Stimulated activated CD4-positive, alpha-beta T cell treated with anti-CD3 and anti-CD28 coated beads, Interleukin-1b, Interleukin-23, amount 100 ng/mL, for 1 hour (primary cell): ENCODE measurements at places on chromosomes 7 and 10.

DNA sequence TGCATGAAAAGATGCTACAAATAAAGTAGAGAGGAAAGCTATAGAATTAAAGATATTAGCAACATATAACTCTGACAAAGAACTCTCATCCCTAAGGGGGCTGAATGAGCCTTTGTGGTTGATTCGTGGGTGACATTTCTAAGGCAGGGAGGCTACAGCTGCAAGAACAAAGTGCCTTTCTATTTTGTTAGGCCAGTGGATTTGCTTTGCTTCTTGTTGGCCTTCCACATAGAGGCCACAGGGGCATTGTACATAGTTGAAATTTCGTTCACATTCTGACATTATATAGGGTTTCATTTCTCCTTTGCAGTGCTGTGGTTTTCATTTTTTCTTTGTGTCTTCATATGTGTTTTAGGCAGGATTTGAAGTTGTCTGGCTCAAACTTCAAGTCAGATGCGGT is 819.2 kb upstream of the C7orf33 start:
- no peak for DNase-seq

- no peak for DNase-seq
Observed at GRCh38 chr10:88553116-88553752, 29.9 kb downstream of the RNLS start.

DNA sequence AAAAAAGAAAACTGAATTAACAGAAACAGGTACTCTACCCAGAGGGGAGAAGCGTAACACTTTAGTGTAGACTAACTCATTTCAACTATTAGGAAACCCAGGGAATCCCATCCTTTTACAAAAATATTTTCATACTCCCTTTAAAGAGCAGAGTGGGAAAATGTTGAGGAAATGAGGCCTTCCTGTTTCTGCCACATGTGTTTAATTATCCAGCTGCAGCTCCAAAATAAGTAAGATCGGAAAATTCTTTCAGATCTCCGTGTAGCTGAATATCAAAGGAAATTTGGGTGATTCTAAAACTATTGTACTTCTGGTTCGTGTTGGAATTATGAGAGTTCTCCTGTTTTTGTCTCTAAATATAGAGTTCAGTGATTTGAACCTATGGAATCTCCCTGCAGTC is 58.0 kb upstream of the CAV2 start:
- no peak for DNase-seq

DNA sequence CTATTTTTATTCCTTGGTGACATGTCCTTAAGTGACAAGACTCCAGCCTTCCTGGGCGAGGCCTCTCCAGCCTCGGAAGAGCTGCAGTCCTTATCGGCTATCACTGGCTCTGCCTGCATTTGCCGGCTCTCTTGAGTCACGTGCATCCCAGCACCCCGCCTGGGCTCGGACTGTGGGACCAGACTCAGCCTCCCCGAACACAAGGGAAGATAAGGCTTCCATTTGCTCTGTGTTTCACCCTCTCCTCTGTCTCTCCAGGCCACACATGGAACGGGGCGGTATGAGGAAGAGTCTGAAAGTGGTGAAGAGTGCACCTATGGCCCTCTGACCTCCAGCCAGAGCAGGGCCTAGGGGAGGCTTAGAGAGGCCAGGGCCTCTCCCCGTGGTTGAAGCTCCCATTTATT is 4.7 kb downstream of the GDF2 start:
- no peak for DNase-seq

DNA sequence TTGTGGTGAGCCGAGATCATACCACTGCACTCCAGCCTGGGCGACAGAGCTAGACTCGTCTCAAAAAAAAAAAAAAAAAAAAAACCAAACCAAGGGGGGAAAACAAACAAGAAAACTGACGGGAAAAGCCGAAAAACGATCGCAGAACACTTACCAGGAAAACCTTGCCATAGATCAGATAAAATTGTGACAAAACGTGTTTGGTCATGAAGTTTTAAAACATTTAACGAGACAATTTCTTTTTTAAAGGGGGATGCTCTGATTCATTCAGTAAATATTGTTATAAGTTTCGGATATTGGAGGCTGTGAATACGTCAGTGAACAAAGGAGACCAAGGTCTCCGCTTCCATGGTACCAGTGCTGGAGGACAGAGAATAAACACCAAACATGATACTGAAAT is 77.3 kb downstream of the ARMC3 start:
- no peak for DNase-seq

GRCh38 chr10:88116481-88116880 is 253.1 kb downstream of the PTEN start:
- DNase-seq: no peak

DNA sequence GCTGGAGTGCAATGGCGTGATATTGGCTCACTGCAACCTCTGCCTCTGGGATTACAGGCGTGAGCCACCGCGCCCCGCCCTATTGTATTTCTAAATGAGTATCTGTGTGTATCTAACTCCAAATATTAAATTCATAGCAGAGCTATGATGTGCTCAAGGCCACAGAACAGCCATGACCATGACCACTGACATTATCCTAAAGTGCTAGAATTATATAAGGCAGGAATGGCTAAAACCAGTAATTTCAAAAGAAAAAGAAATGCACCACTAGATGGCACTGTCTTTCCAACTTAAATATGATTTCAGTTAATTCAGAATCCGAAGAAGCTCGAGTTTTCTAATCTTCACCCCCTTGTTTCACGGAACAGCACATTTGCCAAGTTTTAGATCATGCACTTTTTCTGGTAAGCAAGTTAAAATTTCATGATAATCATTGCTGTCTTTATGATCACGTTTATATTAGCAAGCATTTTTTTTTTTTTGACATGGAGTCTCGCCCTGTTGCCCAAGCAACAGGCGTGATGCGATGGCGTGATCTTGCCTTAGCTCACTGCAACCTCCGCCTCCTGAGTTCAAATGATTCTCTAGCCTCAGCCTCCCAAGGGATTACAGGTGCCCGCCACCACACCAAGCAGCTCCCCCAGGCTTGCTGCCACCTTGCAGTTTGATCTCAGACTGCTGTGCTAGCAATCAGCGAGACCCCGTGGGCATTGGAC is 65.3 kb downstream of the OR13A1 start:
- no peak for DNase-seq

DNA sequence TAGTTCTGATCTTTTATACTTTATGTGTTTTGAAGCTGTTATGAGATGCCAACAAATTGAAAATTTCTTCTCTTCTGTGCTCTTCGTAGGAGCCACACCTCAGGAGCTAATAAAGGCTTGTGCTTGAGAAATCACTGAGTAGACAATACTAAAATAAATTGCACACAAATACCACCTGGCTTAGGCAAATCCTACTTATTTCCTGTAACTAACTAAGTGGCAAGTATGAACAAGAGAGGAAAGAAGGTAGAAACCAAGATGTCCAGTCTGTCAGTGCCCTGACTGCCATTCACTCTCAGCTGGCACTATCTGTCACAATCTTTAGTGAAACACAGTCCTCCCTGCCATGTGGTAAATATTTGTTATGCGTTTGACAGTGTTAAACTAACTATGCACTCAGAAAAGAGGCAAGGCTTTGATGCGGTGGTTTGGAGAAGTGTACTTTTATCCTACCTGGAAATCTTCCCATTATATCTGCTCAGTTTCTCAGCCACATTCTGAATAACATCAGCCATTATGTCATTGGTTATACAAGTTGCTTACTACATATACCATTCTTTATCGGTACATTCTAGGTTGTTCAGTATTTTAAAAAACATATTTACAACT is 293.4 kb upstream of the VWC2 start:
- no peak for DNase-seq

GRCh38 chr7:132614428-132615318 is 38.4 kb upstream of the PLXNA4 start:
- no peak for DNase-seq

DNA sequence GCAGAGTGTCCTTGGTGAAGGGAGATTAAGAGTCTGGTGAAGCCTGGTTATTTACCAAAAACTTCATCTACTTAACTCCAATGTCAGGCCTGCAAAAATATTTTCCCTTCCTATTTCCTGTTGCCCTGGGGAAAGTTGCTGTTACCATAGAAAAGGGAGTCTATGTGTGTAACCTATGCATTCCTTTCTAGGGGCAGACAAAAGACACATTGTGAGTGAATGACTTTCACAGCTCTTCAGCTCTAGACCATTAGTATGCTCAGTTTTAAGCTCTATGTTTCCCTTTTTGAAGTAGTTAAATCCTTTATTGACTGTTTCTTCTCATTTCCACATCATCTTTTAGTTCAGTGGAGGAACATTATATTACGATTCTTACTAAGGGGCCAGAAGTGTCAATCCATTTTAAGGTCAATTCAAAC is 45.6 kb upstream of the SGCE start:
- DNase-seq: no peak

DNA sequence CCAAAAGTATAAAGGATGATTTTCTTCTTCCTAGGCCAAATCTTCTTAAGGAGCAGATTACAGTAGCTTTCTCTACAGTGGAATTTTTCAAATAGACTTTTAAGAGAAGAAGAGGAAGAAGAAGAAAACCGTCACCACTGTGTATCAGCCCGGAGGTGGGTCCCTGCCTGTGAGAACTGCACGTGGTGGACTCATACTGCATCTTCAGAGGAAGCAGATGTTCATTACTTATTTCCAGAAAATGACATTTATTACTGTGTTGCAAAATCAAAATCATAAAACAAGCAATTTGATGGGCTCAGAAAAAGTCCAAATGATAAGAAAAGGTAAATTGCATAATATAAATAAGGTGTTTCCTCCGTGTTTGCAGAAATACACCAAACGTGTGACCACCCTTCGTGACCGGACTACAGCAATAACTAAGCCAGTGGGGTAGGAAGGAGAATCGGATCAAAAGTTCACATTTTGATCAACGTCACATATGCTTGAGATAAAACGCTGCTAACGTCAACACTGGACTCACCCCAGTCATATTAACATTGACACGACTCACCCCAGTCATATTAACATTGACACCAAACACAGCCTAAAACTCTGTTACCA is 179.2 kb downstream of the PTPRN2 start:
- no peak for DNase-seq

DNA sequence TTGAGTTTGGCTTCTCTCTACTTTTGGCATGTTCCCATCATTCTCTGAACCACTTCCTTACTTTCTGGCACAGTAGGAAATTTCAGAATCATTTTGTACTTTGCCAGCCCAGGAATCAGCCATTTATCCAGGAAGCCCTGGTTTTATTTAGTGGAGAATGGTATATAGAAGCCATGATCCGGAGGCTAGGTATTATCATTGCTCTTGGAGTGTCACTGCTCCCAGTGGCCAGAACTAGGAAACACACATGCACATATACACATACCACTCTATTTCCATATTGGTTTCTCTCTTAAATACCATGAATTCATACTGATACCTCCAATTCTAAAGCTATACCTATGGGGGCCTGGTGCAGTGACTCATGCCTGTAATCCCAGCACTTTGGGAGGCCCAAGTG is 36.3 kb downstream of the SUFU start:
- no peak for DNase-seq

- no peak for DNase-seq
Observed at GRCh38 chr10:3166496-3167290, 5.9 kb downstream of the PITRM1 start.

- no peak for DNase-seq
Observed at GRCh38 chr10:71486484-71487114, 89.9 kb downstream of the CDH23 start.

DNA sequence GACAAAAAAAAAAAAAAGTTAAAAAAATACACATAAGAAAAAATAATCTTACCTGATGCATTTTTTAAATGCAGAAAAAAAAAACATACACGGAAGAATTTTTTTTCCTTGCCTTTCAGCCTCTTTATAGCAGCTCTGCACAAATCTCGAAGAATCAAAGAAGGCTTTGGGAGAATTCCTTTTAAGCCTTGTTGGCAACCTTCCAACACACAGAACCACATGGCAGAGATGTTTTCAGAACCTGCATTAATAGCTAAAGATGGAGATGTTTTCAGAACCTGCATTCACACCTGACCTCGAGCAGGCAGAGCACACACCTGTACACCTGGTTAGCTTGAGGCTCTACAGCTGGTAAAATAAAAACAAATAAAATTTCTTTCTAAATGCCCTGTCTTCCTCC is 65.6 kb downstream of the DOCK4 start:
- DNase-seq: no peak

- DNase-seq: no peak
Observed at GRCh38 chr7:101618916-101619315, 10.2 kb downstream of the MYL10 start.

- no peak for DNase-seq
Observed at GRCh38 chr7:27581119-27581518, 81.6 kb downstream of the HIBADH start.

DNA sequence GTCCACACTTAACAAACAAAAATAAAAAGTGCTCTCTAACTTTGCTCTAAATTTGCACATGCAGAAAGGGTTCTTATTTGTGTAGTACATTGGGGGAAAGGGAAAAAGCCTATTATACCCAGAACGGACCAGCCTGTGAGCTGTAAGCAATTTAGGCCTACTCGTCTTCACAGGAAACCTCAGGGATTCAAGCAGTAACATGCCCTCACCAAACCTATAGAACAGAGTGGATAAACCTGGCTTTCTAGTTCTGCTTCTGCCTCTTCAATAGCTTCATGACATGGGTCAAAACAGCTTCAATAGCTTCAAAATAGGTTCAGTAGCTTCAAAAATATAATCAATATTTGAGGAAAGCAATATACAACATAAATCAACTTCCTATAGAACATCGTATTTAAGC is 163.7 kb downstream of the ARL4A start:
- no peak for DNase-seq

GRCh38 chr7:51085034-51085692 is 231.4 kb downstream of the COBL start:
- no peak for DNase-seq

- DNase-seq: no peak
Observed at GRCh38 chr10:14836208-14836607, 1.6 kb downstream of the CDNF start.

GRCh38 chr7:7664291-7664690 is 23.7 kb downstream of the UMAD1 start:
- DNase-seq: no peak

DNA sequence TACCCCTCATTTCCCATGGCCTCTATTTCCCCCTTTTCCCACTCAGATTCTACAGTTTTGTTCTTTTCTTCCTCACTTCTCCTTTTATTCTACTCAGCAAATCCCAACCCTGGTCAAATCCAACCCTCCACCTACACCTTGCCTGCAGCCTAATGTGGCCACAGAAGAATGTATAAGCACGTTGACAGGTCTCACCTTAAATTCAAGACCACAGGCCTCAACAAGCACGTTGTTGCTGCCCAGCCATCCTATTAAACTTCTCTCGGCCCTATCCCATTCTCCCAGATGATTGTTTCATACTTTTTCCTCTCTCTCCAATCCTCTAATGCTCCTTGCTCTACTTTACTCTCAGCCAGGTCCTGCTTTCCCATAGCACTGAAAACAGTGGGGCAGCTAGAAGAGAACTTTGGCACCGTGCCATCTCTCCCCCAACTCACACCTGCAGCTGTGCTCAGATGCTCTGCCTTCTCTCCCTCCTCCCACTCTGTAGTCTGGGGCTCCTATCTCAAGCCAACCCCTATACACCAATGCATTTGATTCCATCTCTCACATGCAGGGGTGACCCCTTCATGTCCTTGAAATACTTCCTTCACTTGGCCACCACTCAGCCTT is 6.8 kb upstream of the EIF3A start:
- DNase-seq: no peak

GRCh38 chr7:29330136-29330535 is 135.6 kb downstream of the CHN2 start:
- DNase-seq: no peak

- DNase-seq: no peak
Observed at GRCh38 chr7:148720472-148720871, 21.8 kb downstream of the CUL1 start.

GRCh38 chr7:70726951-70727378 is 405.0 kb upstream of the GALNT17 start:
- no peak for DNase-seq
